ENCODE measurements at places on chromosomes 3 and 15. TPM values are rescaled to one million over a fixed set of nuclear protein-coding genes. Genes with fewer than 3 reads are reported as not detected.

The TRAT1 gene
- 56.0 TPM for total RNA-seq

The DUOXA1 gene
- not detected for total RNA-seq

The ERICH6 gene
- 0.23 TPM for total RNA-seq

The OR5H15 gene
- not detected for total RNA-seq

The CD276 gene
- 1.8 TPM for total RNA-seq

The ANKRD63 gene
- total RNA-seq = 0.26 TPM

The FILIP1L gene
- 2.4 TPM for total RNA-seq

The CCR8 gene
- 1.1 TPM for total RNA-seq

The C3orf22 gene
- not detected for total RNA-seq

The TMEM212 gene
- not detected for total RNA-seq

The CLDN18 gene
- total RNA-seq = not detected

The LRRC2 gene
- 0.45 TPM for total RNA-seq

The NEK4 gene
- 22.4 TPM for total RNA-seq

The RAD51 gene
- 54.5 TPM for total RNA-seq

The SUSD5 gene
- not detected for total RNA-seq

The NANOGP8 gene
- not detected for total RNA-seq

The ATP13A4 gene
- 4.0 TPM for total RNA-seq

The PRKCI gene
- 24.2 TPM for total RNA-seq

The OR5K2 gene
- total RNA-seq = not detected

The NDN gene
- 3.0 TPM for total RNA-seq

The FOXB1 gene
- 0.74 TPM for total RNA-seq

The PLSCR5 gene
- not detected for total RNA-seq

The COL8A1 gene
- not detected for total RNA-seq

The WNT7A gene
- total RNA-seq = 1.5 TPM

The CCRL2 gene
- 13.5 TPM for total RNA-seq

The PLCH1 gene
- 5.1 TPM for total RNA-seq

The CYP1A2 gene
- not detected for total RNA-seq

The ALDH1L1 gene
- total RNA-seq = not detected

The MOBP gene
- total RNA-seq = not detected

The LYZL4 gene
- not detected for total RNA-seq

The IGF2BP2 gene
- total RNA-seq = 0.11 TPM

The KBTBD12 gene
- total RNA-seq = not detected

The GOLGA6L26 gene
- not detected for total RNA-seq

The PIK3R4 gene
- 31.6 TPM for total RNA-seq
